SJSA1 (cell line): ENCODE measurements at places on chromosomes 7 and 10.

GRCh38 chr10:88879534-88880281, at the start of gene STAMBPL1:
STAMBPL1 (plus strand) TSS chr10:88880245; CDS start chr10:88901709, 21,464 bp downstream.
- 0 out of 2 replicates have a peak, but pooled peaks cover 14% of the 10 kb centered on the region for H3K36me3 ChIP-seq
- DNase-seq = no peak
- no peaks in the 10 kb centered on the region; the same call in 1 of the 2 replicates for H3K27me3 ChIP-seq
- peak within 1 kb of the TSS; percentile 88 for H3K4me3 ChIP-seq

DNA sequence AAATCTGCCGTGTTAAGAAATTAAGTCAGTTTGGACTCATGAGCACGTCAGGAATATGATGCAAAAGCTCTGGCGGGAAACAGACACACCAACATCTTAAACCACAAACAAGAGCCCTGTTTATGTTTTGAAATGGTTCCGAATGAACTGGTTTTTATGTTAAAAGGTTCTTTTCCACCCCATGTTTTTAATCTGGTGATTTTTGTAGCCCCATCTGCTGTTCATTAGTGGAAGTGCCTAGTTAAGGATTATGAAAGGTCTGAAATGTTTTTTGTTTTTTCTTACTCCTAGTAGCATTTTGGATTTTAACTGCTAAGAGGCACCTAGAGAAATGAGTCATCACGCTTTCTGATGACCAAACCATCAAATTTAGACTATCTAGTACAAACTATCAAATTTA, 404.1 kb upstream of the MKI67 start:
- no peaks in the 10 kb centered on the region for H3K36me3 ChIP-seq
- H3K4me3 ChIP-seq = no peak overlapping the region
- no peaks in the 10 kb centered on the region for H3K4me1 ChIP-seq
- DNase-seq = no peak
- H3K27ac ChIP-seq = no peak overlapping the region
- H3K27me3 ChIP-seq = no peaks in the 10 kb centered on the region

- DNase-seq = no peak
- no peaks in the 10 kb centered on the region for H3K36me3 ChIP-seq
- no peak overlapping the region for H3K4me3 ChIP-seq
- H3K4me1 ChIP-seq = peaks cover 12% of the 10 kb centered on the region
These were observed 34.1 kb downstream of the KCNMA1 start for GRCh38 chr10:77603534-77603927.

GRCh38 chr10:122051609-122052385, 62.8 kb downstream of the TACC2 start:
- no peaks in the 10 kb centered on the region for H3K27me3 ChIP-seq
- DNase-seq = peak; percentile 92
- H3K4me3 ChIP-seq = no peak overlapping the region
- peaks cover 21% of the 10 kb centered on the region for H3K4me1 ChIP-seq
- no peaks in the 10 kb centered on the region for H3K36me3 ChIP-seq
- H3K27ac ChIP-seq = peak overlapping the region; percentile 55

DNA sequence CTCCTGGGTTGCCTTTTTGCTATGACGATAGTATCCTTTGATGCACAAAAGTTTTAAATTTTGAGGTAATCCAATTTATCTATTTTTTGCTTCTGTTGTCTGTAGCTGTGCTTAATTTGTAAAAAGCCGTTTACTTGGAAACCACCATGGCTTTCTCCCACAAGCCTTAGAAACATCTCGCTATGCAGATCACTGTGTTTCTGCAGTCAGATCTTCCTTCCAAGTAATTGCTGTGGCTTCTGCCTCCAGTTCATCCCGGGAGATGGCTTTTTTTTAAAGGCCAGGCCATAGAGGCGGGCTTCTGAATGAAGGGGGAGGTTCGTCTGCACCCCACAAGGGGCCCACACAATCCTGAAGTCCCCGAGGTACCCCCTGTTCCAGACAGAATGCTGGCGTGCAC, 48.3 kb upstream of the OCM2 start:
- no peak for DNase-seq
- H3K27me3 ChIP-seq = no peaks in the 10 kb centered on the region
- no peak overlapping the region for H3K4me3 ChIP-seq
- no peaks in the 10 kb centered on the region for H3K36me3 ChIP-seq
- H3K4me1 ChIP-seq = no peaks in the 10 kb centered on the region

GRCh38 chr7:44884621-44885393, 523 bp downstream of the PURB start:
- peaks cover 57% of the 10 kb centered on the region for H3K36me3 ChIP-seq
- peaks cover 49% of the 10 kb centered on the region for H3K4me1 ChIP-seq
- peak overlapping the region; percentile 97 for H3K4me3 ChIP-seq
